ENCODE measurements at places on chromosomes 7 and 10. TPM values are rescaled to one million over a fixed set of nuclear protein-coding genes. Genes with fewer than 3 reads are reported as not detected.

Gene ACTL6B
- total RNA-seq, result not detected

- no peak overlapping the region for H3K4me3 ChIP-seq
- peaks cover 10% of the 10 kb centered on the region for H3K4me1 ChIP-seq
- DNase-seq, result no peak
- H3K27me3 ChIP-seq, result no peaks in the 10 kb centered on the region
Measured at GRCh38 chr7:1947586-1948217, 277.6 kb downstream of the ELFN1 start.

GRCh38 chr10:133476641-133476990 is 22.9 kb downstream of the SCART1 start:
- H3K4me3 ChIP-seq, result no peak overlapping the region
- no peaks in the 10 kb centered on the region for H3K4me1 ChIP-seq
- no peaks in the 10 kb centered on the region for H3K27me3 ChIP-seq
- H3K27ac ChIP-seq, result no peak overlapping the region
- DNase-seq, result no peak

GRCh38 chr7:79876848-79877252 is 257.8 kb upstream of the GNAI1 start:
- H3K27ac ChIP-seq, result no peak overlapping the region
- H3K4me1 ChIP-seq, result no peaks in the 10 kb centered on the region
- H3K4me3 ChIP-seq, result no peak overlapping the region
- DNase-seq, result no peak
- no peaks in the 10 kb centered on the region for H3K36me3 ChIP-seq
- no peaks in the 10 kb centered on the region for H3K27me3 ChIP-seq

- H3K27ac ChIP-seq, result peak overlapping the region; percentile 23
- peak; percentile 72 for DNase-seq
- no peaks in the 10 kb centered on the region for H3K27me3 ChIP-seq
Measured at GRCh38 chr7:32616625-32617024, 121.3 kb downstream of the AVL9 start.

Gene CALML3
- not detected for total RNA-seq

Measured in right atrium auricular region (tissue), 2 donors.